ENCODE measurements at places on chromosomes 3 and 15.
A peak's percentile ranks its signal among the peaks of the same experiment; 100 is the strongest.

GRCh38 chr3:65265942-65266590 is 578.3 kb upstream of the ADAMTS9 start:
- no peak for ATAC-seq

DNA sequence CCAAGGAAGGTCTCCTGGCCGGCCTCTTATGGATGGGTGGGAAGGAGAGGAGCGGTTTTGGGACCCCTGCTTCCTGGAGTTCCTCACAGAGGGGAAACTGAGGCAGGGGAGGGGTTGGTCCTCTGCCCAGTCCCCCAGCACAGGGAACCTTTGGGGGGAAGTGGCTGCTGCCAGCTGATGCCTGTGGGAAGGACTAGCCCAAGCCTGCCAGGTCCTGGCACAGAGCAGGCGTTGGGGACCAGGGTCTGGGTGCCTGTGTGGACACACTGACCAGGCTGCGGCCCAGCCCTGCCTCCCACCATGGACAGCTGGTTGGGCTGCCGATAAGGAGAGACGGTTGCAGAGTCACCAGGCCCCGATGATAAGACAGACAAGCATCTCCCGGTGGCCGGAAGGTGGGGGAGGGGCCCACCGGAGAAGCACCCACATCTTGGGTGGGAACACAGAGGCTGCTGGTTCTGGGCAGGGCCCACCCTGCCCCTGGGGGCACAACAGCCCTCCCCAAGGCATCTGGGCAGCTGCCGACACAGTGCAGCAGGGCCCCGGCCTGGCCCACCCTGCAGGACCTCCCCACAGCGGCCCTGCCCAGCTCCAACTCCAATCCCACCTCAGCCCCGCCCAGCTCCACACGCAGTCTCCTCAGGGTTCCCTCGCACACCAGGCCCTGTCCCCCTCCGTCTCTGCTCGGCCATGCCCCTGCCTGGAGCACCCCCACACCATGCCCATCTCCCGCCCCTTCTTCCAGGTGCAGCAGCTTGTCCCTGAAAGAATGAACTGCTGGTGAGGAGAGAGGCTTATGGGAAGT is 50.7 kb downstream of the DNAJB8 start:
- no peak for ATAC-seq

DNA sequence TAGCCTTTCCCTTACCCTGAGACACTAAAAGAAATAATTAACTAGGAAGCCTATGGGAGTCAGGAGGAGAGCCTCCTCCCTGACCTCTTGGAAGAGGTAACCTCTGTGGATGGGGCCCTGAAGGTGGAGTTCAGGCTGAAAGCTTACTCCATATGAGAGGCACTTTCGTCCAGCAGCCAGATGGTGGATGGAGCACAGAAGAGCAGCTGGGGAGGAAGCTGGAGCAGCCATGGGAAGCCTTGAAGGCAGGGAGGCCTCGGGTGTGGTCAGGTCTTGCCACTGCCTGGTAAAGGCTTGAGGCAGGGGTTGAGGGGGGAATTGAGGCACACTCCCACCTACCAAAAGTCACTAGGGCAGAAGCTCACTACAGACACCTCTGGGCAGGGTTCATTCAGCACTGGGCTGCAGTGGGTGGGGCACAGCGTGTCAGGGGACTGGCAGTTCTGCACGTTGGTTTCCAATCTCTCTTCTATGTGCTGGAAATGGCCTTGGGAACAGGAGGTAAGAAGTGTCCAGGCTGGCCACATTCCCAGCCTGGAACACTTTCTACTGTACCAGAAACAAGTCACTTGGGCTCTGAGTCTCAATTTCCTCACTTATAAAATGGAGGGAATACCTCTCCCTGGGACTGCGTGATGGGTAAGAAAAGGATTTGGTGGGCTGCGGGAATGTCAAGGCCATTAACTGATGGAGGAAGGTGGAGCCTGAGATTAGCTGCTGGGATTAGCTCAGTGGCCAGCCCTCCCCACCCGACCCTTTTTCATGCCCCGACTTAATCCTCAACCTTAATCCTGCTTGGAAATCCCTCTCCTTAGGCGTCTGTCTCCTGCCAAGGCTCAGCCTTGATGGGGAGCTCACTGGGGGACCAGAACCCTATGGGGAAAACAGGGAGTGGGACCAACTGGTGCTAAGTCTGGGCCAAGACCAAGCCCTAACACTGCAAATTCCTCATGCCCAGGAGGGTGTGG is 5.4 kb downstream of the PCBP4 start:
- ATAC-seq = no peak

DNA sequence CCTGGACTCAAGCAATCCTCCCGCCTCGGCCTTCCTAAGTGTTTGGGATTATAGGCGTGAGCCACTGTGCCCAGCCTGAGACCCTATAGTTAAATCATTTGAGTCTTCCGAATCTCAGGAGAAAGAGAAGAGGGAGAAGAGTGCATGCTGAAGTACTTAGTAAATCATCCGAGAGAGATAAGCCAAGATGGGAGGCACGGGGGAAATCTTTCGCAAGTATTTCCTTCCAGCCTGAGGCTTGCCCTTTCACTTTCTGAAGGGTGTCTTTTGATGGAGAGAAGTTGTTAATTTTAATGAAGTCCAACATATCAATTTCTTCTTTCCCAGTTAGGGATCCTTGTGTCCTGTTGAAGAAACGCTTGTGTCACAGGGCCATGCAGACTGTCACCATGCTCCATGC is 97.1 kb upstream of the SLC6A6 start:
- no peak for ATAC-seq

DNA sequence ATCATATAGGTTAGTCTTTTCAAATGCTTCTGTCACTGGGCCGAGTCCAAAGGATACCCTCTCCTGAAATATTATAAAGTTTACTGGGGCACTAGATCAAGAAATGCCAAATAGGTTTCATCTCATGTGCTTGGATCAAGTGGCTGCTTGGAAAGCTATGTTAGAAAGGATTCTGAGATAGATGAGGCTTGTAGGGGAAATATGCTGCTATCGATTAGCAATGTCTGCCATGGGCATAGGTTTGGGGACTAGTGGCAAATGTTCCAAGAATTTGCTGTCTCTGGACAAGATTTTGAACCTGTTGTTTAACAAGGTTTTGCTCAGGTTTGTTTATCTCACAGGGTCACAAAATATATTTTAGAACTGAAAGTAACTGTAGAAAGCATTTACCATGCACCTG is 23.0 kb upstream of the UBE2Q2 start:
- ATAC-seq = no peak

GRCh38 chr15:88624971-88625490 is 3.9 kb downstream of the AEN start:
- no peak for ATAC-seq

- peak; percentile 25 for ATAC-seq
These were observed 41.2 kb downstream of the CDCP1 start for GRCh38 chr3:45104715-45105711.

- ATAC-seq = no peak
These were observed 1.3 kb downstream of the NEDD4 start for GRCh38 chr15:55991802-55992768.

DNA sequence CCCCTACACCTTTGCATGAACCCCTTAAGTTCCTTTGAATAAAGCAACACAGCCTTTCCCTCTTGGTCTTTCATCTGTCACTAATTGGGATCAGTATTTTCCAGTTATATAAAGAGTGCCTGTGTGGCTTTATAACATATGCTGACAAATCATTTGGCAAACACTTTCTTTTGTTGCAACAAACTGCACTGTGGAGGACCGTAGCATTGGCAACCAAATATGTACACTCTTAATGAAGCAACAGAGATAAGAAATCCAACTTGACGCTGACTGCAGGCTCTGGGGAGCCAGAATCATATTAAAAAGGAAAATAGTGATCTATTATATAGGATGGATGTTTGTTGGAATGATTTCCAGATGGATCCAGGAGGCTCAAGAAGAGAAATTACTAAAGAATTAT is 120.1 kb upstream of the PRICKLE2 start:
- no peak for ATAC-seq
